Cardiac fibroblast (primary cell): ENCODE measurements at places on chromosomes 7 and 10.

DNA sequence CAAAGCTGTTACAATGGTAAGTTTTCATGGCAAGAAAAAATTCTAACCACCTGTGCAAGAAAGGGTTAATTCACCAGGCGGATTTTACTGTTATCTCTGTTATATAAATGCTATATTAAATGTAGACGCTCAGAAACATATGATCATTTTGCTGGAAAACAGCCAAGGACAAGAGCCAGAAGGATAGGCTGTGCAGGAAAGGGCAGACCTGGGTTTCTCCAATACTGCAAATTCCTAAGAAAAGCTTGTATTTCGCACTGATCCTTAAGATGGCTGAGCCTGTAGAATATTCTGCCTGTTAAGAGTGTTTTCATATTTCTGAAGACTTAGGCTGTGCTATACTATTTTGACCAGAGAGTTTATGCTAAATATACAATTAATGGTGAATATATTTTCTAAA, 564.1 kb upstream of the KCND2 start:
- peak; percentile 25 for DNase-seq

DNA sequence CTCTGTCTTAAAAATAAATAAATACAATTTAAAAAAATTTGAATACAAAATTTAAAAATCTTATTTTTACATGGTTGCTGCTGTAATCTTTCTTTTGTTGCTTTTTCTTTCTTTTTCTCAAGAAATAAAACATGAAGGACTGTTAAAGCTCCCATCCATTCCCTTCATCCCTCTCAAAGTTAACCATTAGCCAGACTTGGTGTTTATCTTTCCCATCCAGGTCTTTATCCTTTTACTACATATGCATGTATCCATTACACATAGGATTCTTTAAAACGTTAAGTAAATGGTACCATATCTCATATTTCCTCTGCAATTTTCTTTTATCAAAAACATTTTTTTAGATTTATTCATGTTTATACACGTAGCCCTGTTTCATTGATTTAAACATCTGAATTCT, 70.1 kb downstream of the CREB3L2 start:
- DNase-seq: no peak

DNA sequence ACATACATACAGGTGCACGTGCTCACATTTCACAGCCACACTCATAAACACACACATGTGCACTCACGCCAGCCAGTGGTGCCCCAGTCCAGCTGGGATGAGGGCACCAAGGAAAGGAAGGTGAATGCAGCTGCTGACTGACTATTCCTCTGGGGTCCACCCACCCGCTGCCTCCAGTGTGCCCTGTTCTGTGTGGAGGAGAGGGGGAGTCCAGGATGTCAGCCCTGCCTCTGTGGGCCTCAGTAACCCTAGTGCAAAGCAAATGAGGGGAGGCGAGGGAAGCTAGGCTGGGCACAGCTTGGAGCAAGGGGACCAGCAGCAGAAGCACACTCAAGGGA, 57.6 kb downstream of the YKT6 start:
- no peak for DNase-seq

- DNase-seq: no peak
These were observed at the start of gene WIPF3 for GRCh38 chr7:29806208-29806994. WIPF3 (plus strand) TSS chr7:29806508; CDS start chr7:29834725, 28,217 bp downstream.

DNA sequence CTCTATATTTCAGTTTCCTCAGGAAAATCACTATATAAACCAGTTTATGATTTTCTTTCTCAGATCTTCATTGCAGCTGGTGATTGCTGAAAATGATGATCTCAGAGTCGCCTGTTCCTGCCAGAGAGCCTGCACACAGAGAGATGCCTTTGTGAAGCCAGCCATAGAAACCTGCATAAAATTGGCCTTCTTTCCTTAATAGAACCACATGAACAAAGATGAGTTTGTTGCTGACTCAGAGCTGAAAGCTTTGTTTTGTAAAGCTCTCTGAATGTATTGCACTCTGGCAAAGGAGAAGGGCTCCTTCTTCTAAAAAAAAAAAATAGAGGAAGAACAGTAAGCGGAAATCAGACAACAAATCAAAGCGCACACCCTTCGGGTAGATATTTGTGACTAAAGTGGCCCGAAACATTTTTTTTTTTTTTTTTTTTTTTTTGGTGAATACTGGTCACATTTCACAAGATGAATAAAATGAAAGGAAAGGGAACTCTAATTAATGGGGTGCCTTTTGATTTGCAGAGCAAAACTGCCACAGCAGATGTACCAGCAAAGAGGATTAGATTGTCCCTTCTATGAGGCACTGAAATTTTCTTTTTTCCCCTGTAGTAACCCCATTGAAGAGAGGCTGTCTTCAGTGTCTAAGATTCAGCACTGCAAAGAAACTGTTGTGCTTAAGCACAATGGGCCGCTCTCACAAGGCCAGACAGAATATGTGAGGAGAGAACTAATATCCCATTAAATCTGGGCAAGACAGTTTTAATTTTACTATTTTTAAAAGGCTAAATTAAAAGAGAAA, 75.1 kb upstream of the PTPRZ1 start:
- no peak for DNase-seq

DNA sequence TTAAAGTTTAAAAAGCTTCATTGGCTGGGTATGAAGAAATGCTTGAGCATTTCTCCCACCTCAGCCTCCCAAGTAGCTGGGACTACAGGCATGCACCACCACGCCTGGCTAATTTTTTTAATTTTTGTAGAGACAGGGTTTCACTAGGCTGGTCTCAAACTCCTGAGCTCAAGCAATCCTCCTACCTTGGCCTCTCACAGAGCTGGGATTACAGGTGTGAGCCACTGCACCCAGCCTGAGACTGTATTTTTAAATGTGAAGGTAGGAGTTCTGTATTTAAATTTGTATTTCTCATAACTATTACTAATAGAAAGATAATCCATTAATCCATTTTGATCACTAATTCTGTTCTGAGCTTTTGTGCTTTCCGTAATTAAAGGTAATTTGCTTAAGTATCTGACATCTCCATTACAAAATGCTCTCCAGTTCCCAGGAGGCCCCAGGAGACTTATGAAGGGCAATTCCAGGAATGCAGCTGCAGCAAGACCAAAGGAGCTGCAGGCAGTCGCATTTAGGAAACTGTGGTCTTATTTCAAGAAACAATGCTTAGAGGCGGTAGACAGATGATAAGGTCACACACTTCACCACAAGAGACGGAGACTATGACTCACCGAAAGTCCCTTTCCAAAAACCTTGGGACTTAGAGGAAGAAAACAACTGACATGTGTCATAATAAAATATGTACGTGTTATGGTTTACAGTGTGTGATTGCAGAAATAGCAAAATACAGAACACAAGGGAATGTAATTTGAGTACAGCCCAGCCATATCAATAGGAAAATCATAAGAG, 23.3 kb downstream of the YAE1 start:
- peak; percentile 98 for DNase-seq
